ENCODE measurements at places on chromosomes 2 and 18. TPM values are rescaled to one million over a fixed set of nuclear protein-coding genes. Genes with fewer than 3 reads are reported as not detected.

The ANKRD12 gene
- polyA plus RNA-seq, result 8.1 TPM

The ADRA2B gene
- 0.35 TPM for polyA plus RNA-seq

The TMEM185B gene
- 8.3 TPM for polyA plus RNA-seq

The NETO1 gene
- polyA plus RNA-seq, result 1.6 TPM

The SERPINB12 gene
- polyA plus RNA-seq, result not detected

Data from adipose tissue (tissue), 3 donors.